KG1 (cell line): ENCODE measurements at places on chromosomes 5 and 9.

GRCh38 chr5:129135633-129136032 is 41.1 kb downstream of the ISOC1 start:
- no peak for DNase-seq

DNA sequence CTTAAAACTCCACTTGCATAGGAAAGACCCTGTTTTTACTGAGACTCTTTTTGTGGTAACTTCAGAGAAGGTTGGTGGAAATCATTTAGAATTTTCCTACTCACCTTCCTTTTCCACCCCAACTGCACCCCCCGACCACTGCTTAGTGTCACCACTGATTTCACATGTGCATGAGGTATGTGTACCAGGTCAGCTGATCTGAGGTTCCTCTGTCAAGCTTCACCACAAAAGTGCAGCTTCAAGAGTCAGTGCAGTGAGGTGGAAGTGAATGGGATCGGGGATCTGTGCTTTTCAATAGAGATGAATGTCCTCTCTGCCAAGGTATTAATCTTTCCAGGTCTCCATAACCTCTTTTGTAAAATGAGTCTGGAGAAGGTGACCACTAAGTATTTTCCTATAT is 260.5 kb upstream of the WWC1 start:
- DNase-seq: no peak

GRCh38 chr5:99070362-99070761 is 141.6 kb upstream of the CHD1 start:
- no peak for DNase-seq

GRCh38 chr5:120510098-120510637 is 46.1 kb downstream of the PRR16 start:
- no peak for DNase-seq

DNA sequence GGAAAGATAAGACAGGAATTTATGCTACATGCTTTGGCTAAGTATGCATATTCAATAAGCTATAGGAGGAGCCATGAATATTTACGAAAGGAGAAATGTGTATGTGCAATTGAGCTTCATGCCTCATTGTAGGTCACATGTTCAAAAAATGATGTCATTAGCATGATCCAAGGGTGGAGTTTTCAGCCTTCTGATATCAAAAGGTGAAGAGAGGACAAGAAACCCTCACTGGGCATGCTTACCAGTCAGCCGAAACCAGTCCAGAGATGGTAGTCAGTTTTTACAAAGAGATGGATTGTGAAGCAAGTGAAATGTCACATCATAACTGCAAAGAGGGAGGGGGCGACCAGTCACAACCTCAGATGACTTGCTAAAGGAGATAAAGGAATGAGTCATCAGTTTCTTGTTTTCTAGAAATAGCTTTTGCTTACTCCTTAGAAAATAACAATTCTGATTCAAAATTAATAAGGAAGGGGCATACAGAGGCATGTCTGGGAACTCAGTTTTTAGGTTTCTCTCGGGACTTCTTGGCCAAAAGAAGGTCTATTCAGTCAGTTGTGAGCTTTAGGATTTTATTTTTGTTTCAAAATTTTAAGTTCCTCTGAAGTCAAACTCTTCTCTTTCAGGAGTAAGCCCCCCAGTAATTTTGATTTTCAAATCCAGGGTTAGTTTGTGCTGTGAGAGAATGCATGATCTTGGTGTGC is 1067.8 kb upstream of the EDIL3 start:
- no peak for DNase-seq

DNA sequence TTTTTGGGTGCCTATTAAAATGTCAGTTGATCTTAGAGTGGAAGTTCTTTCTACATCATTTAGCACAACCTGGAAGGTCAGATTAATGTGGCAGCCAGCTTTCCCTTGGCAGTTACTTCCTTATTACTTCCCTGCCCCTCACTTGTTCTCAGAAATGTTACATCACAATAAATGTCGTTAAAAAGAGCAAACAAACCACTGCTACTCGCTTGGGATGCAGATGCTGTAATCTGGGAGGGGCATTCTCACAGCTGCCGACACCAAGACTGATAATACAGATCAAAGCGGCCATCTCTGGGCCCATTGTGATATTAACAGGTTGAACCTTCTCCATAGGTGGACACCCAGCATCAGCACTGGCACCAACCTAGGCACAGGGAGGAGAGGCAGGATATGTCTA is 29.3 kb downstream of the PLAC8L1 start:
- no peak for DNase-seq

DNA sequence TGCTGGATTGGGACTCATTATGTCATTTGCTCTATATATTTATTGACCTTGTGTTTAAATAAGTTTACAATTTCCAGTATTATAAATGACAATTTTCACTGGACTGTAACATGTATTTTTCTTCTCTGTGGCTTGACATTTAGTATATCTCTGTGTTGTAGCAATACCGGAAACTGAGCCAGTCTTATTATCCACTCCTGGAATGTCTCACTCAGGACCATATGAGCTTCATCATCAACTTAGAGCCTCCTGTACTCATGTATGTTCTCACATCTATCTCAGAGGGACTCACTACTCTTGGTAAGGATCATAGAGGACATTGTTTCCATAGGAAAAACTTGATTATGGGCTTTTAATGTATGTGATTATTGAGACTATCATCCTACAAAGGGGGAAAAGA is 66.5 kb upstream of the TLX3 start:
- no peak for DNase-seq

DNA sequence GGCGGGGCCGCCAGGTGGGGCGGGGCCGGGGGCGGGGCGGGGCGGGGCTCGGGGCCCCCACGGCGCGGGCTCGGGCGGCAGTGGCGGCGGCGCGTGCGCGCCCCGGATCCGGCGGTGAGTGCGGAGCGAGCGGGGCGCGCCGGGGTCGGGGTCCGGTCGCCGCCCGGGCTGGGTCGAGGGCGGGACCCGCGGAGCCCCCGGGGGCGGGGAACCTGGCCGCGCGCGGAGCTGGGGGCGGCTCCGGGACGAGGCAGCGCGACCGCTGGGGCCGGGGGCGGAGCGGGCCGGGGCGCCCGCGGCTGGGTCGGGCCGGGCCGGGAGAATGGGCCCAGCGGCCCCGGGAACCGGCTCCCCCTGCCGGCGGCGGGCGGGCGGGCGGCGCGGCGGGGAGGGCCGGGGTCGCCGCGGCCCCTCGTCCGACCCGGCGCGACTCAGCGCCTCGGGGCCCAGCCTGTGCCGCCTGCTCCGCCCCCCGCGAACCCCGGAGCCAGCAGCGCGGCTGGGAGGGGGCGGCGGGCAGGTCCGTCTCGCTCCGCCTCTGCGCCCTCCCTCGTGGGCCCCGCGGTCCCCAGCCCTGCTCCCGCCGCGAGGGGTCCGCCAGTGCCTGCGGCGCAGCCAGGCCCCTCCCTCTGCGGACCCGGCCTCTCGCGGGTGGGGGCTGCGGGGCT is 3.1 kb downstream of the EGFL7 start:
- DNase-seq: no peak

GRCh38 chr5:91850031-91850430 is 466.9 kb upstream of the ARRDC3 start:
- no peak for DNase-seq

- DNase-seq: no peak
These were observed 57.6 kb downstream of the PFDN1 start for GRCh38 chr5:140245341-140245740.

DNA sequence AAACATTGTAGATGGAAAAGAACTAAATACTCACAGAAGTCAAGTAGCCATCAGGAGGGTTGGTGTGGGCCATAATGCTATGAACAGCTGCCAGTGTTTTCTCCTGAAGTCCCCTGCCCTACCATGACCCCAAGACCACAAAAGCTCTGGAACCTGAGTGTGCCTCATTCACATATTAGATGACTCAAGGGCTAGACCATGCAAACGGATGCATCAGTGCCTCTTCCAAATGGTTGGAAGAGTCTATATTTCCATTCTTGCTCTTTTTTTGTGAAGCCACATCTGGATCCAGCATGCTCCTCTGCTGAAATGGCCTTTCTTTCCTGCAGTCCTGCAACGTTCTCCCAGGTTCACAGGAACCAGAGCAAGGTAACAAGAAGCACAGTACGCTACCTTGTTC is 136.6 kb upstream of the EPB41L4A start:
- DNase-seq: no peak
